ENCODE measurements at places on chromosomes 2 and 18. TPM values are rescaled to one million over a fixed set of nuclear protein-coding genes. Genes with fewer than 3 reads are reported as not detected.

DNA sequence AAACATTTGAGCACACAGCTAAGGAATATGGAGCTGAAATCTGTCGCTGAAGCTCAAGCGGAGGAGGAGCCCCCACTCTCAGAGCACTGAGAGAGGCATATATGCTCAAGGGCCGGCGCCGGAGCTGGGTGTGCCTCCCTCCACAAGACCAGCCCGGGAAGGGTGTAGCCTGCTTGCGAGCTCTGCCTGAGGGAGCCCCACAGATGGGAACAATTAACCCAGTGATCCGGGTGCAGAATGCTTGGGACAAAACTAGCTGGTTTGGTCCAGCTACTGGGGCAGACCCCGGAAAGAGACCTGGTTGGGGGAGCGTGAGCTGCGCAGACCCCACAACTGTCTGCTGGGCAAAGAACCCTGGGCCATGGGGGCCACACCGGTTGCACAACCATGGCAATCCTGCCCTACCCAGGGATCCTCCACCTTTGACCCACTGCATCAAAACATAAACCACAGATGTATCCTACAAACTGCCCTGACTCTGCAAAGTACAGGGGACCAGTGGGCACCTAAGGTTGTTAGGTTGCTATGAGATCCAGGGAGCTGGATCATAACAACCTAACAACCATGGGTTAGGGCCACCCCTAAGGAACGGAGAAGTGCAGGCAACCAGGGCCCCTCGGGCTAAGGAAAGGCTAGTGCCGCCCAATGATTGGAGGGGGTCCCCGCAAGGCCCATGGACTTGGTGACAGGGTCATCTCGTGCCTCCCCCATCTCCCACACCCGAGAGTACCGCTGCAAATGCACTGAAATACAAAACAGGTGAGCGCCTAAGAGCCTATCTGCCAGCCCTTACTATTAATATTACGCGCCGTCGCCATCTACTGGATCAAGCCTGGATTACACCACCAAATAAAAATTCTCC lies 53.4 kb upstream of the SCN1A start:
- no peak for DNase-seq

GRCh38 chr2:214492608-214493007 lies 81.8 kb downstream of the VWC2L start:
- no peak for DNase-seq

GRCh38 chr18:63859781-63860475 lies 27.6 kb upstream of the SERPINB2 start:
- no peak for DNase-seq

DNA sequence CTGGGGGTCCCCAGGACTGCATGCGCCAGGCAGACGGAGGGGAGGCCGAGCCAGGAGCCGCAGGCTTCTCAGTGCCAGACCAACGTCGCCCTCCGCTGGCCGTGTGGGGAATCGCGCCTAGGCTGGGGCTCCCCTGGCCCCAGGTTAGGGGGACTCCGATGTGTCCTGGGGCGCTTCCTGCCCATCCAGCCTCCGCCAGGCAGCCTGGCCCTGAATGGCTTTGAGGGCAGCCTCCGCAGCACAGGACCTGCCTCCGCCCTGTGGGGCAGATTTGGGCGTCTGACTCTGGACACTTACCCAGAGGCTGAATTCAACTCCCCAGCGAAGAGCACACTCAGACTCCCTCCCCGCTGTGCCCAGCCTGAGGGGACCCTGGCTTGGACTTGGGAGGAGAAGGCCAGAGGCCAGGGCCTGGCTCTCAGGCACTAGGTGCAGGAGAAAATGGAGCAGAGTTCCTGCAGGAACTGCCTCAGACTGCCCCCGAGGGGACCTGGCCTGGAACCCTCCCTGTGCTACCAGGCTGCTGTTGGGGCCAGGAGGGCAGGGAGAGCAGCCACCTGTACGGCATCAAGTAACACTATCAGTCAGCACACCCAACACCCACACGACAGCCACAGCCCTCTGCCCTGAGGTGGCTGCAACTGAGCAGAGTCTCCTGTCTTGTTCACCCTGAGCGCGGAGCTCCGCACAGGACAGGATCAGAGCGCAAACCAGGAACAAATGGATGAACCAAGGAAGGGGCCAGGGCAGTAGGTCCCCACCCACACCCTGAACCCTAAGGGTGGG lies 597 bp upstream of the TEKT4 start:
- no peak for DNase-seq

TRIB2 gene
- 85.2 TPM for polyA plus RNA-seq

- DNase-seq: no peak
Observed at GRCh38 chr2:68341062-68341329, 21.2 kb upstream of the CNRIP1 start.

DNA sequence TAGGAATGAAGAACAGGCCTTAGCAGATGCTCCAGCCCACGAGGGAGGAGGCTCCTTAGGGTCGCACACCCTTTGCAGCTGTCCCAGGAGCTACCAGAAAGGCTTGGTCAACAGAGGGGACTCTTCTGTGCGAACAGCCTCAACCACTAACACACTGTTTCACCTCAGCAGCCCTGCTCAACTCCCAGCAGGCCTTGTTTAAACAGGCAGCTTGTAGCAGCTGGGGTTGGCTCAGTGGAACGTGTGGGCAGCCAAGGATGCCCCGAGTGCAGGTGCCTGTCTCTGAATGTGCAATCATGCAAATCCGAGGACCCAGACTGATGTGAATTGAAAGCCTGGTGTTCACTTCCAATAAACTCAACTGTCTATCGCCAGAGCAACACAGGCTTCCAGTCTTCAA lies 88.7 kb upstream of the CXCR4 start:
- no peak for DNase-seq

DNA sequence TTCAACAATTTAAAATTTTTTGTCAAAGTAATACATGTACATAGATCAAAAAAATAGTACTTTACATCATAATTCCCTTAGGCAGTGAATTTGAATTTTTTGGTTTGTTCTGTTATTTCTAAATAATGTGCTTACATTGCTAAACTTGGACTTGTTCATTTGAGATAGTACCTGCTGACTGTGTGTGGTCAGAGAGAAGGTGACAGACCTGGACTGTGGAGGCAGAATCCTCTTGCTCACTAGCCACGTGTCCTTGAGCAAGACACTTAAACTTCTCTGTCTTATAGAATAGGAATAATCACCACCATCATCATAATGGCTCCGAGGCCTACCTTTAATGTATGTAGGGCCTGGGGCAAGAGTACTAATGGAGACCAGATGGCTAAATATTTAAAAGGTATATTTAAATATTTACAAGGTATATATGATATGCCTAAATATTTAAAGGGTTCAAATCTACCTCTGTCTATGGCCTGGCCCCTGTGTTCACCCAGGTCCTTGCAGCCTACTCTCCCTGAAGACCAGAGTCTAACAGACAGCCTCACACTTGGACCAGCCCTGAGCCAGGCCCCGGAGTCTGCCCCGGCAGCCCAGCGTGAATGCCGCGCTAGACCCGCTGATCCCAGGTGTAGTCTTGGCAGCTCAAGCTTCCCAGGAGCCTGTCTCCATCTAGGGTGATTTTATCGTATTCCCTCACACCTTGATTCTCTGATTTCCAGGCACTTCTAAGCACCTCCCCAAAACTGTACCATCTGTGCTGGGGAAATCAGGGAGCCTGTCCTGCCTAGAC lies 33.5 kb downstream of the ZNF532 start:
- DNase-seq: no peak

- no peak for DNase-seq
Observed at GRCh38 chr2:229784791-229785190, 70.4 kb upstream of the DNER start.

DNA sequence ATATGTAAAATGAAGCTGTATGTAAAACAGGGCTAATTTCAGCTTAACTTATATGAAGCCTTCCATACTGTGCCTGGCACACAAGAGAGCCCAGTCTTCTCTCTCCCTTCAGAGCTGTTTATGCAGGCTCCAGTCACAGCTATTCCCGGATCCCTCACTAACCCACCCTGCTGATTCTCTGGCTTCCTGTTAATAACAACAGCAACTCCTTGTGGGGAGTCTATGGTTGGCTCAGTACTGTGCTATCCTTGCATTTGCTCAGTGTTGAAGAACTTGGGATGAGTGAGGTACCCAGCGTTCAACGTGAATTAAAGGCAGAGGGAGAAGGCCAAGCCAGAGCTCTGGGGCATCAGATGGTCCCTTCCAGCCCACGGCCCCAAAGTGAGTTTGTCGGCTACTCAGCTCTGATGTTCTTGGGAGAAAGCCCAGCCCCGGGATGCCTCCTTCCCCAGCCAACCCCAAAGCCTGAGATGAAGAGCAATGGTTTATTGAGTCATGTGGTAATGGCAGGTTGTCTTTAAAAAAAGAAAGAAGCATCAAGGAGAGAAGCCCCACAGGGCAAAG lies 43.2 kb downstream of the PSD4 start:
- no peak for DNase-seq

- DNase-seq: no peak
Observed at GRCh38 chr2:231693956-231694355, 14.4 kb upstream of the PTMA start.

- DNase-seq: peak; percentile 58
Observed at GRCh38 chr2:23617167-23617810, 232.3 kb downstream of the KLHL29 start.

DNA sequence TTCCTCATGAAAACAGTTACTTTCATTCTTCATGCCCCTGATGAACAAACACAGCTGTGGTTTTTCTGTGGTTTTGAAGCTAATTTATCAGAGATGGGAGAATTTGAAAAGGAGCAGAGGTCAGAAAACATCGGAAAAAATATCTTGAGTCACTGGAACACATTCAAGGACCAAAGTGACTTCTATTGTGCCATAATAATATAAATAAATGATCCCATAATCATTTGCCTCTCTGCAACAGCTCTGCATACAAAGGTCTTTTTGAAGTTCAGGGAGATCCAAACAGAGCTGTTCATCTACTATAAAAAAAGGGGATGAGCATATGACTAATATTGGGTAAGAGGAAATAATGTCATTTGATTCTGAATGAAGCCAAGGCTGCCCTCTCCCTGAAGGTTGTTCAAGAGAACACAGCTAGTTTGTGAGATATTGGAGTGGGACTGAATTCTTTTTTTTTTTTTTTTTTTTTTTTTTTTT lies 201.3 kb upstream of the GALNT5 start:
- DNase-seq: peak; percentile 13

- no peak for DNase-seq
Observed at GRCh38 chr2:174662459-174662858, 64.9 kb upstream of the WIPF1 start.

DNA sequence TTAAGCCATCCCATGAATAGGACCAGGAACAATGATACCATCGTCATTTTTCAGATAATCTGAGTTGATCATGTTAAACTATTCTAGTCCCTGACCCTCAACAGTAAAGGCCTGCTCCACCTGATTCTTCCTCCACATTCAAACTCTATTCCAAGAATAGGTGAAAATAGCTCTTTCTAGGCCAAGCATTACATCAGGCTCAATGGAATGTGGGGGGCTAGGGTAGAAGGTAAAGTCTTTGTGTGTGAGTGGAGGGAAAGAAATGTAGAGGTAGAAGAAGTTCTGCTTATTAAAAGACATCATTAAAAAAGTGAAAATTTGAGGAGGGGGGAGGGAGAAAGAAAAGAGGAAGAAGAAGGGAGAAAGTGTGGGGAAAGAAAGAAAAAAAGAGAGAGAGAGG lies 653.3 kb upstream of the PKDCC start:
- no peak for DNase-seq

GRCh38 chr2:133780099-133780996 lies 212.1 kb upstream of the NCKAP5 start:
- peak; percentile 60 for DNase-seq

SNX17 gene
- polyA plus RNA-seq: 102 TPM

CFC1 gene
- 10.7 TPM for polyA plus RNA-seq

SH3RF3 gene
- 6.7 TPM for polyA plus RNA-seq

Measured in right lung (tissue), 10 donors.